Lower leg skin (tissue), 4 donors: ENCODE measurements at places on chromosomes 16 and 17. TPM values are rescaled to one million over a fixed set of nuclear protein-coding genes. Genes with fewer than 3 reads are reported as not detected.

DNA sequence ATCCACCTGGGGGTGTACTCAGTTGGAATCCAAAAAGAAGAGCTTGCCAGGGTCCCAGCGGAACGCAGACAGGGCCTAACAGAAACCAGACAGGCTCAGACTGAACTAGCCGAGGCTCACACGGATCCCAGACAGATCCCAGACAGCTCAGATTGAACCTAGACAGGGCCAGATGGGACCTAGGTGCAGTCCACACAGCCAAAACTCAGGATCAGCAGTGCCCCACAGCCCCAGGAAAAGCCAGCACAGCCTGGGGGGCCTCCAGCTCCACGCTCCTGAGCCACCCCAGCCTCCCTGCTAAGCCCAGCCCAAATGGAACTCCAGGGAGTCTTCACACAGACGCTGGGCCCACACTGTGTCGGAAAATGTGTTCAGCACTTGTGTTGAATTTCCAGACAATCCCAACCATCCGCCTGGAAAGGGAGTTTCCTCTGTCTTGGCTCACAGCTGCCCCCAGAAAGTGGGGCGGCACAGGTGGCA is 7.5 kb downstream of the STX1B start:
- DNase-seq, result no peak

DNA sequence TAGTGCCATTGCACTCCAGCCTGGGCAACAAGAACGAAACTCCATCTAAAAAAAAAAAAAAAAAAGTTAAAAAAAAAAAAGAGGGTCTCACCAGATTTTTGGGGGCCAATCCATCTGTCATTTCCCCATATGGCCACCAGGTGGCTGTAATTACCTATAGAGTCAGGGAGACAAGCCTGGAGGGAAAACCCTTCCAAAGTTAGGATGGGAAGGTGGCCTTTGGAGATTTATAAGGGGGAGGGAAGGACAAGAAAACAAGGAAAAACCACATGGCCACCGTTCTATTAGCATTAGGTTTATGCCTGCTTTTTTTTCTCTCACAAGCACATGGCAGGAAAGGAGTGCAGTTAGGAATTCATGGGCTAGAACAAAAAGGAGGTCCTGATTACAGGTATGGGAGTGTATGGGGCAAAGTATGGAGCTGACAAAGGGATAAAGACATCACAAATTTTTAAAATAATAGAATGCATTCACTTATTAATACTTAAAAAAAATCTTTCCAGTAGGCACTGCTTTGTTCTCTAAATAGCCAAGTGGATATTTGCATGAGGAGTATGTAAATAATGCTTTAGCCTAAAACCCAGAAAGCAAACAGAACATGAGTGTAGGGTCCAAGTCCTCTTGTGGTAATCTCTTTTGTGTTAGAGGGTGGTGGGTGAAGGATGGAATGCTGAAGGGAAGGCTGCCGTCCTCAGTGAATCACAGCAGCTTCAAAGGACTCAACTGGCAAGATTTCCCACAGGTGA is 5.1 kb downstream of the CYB5D1 start:
- peak; percentile 81 for DNase-seq

GRCh38 chr17:18328643-18329204 is 13.6 kb downstream of the SMCR8 start:
- DNase-seq, result no peak

- DNase-seq, result no peak
Measured at GRCh38 chr16:7517496-7517895, 184.9 kb downstream of the RBFOX1 start.

GRCh38 chr17:68749349-68750207 is 148.4 kb upstream of the FAM20A start:
- no peak for DNase-seq

DNA sequence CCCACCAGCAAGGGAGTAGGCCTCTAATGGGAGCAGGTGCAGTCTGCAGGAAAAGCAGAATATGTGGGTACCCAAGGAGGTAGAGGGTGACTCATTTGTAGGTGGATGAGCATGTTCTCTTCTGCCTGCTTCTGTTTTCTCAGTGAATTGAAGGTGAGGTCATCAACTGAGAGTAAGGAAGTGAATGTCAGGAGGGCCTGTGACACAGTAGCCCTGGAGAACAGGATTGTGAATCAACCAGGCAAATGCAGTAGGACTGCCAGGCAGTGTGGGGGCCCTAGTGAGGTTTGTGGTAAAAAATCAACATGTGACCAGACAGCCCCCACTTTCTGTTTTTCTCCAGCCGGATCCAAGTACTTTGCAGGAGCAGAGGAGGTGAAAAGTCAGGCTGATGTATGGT is 150.5 kb upstream of the SOX9 start:
- DNase-seq, result no peak

DNA sequence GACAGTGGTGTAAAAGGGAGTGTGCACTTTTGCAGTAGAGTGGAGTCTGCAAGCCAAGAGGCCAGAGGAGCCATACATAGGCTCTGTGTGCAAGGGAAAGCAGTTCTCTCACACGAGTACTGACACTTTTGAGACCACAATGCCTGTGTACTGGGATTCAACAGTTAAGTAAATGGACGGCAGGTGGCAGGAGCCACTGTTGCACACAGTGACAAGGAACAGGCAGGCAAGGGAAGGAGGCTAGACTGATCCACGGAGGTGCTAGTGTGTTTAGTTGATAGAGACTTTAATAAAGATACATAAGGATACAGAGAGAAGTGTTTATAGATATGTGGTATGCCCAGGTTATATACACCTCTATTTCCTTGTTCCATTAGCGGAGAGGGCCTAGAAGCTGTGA is 67.0 kb downstream of the MPRIP start:
- DNase-seq, result no peak

- no peak for DNase-seq
Measured at GRCh38 chr17:75488693-75489510, 26.4 kb downstream of the CASKIN2 start.

Gene AHSP
- not detected for total RNA-seq

Gene SLC12A3
- total RNA-seq, result not detected
